ENCODE measurements at places on chromosomes 2 and 18.

DNA sequence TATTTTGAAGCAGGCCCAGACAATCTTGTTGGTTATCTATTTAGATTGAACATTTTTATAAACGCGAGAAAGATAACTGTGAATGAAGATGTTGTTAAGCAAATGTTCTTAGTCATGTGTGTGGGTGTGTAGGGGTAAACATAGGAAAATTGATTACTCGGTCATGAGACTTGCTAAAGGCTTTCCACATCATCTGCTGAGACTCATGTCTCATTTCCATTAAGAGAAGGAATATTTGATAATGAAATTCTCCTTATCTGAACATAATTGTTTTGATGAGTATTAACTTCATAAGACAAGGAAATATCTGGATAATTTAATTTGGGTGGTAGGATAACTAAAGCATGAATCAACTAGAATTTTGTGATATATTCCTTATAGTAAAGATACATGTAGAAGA, 19.7 kb downstream of the CCDC102B start:
- DNase-seq: no peak

- no peak for DNase-seq
Measured at GRCh38 chr2:20190170-20190569, 34.8 kb downstream of the SDC1 start.

DNA sequence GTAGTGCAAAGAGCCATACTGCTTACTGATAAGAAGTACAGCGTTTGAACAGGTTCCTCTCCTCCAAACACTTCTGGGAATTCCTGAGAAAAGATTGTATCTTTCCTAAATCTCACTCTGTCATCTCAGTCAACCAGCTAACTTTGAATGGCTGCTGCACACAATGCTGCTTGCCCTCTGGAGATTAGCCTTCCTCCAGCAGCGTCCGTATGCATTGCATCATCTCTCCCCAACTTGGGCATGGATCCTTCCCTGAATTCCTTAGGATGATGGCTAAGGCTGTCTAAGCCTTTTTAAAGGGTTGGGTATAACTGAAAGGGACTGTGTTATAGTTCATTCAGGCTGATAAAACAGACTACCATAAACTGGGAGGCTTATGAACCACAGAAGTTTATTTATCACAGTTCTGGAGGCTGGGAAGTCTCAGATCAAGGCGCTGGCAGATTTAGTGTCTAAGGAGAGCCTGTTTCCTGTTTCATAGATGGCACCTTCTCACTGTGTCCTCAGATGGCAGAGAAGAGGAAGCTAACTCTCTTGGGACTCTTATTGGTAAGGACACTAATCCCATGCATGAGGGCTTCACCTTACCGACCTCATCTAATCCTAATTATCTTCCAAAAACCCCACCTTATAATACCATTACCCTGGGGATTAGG, 105.3 kb downstream of the PAX3 start:
- DNase-seq: no peak

- DNase-seq: no peak
Measured at GRCh38 chr2:222418739-222419138, 5.6 kb upstream of the SGPP2 start.

- DNase-seq: no peak
Measured at GRCh38 chr18:9348079-9348671, 13.6 kb downstream of the TWSG1 start.

DNA sequence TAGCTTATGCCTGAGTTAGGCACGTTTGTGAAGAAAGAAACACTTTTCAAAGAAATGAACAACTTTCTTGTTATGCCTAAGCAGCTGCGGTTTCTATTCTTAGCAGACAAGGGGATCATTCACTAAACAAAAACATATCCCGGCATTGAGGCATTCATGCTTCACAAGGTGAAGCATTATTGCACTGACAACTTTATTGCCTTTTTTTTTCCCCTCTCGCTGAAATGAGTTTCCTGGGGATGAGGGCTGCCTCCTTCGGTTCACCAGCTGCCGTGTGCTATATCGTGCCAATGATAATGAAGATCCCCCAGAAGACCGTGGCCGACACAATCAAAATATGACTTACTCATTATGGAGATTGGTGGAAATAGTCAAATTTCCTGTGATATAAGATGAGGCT, 288.2 kb upstream of the ST6GAL2 start:
- no peak for DNase-seq

DNA sequence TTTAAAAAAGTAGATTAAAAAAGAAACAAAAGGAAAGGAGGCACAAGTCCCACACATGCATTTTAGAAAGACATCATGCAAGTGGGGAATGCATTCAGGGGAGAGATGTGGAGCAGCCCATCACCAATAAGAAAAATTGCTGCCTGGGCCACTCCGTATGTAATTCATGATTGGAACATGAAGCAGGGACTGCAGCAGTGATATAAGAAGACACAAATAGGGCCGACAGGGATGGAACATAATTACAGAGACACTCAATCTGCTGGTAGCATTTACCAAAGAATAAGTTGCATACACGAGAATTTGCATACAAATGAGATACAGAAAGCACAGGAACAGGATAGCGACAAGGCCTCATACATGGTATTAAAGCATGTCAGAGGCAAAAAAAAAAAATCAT, 6.5 kb upstream of the AFF3 start:
- DNase-seq: no peak

GRCh38 chr18:79440316-79441110, 44.8 kb downstream of the NFATC1 start:
- DNase-seq: no peak

Data from stimulated activated CD4-positive, alpha-beta T cell treated with anti-CD3 and anti-CD28 coated beads, Interleukin-4, amount 100 ng/mL, for 48 hours (primary cell).